ENCODE measurements at places on chromosomes 11 and 22. TPM values are rescaled to one million over a fixed set of nuclear protein-coding genes. Genes with fewer than 3 reads are reported as not detected.

DNA sequence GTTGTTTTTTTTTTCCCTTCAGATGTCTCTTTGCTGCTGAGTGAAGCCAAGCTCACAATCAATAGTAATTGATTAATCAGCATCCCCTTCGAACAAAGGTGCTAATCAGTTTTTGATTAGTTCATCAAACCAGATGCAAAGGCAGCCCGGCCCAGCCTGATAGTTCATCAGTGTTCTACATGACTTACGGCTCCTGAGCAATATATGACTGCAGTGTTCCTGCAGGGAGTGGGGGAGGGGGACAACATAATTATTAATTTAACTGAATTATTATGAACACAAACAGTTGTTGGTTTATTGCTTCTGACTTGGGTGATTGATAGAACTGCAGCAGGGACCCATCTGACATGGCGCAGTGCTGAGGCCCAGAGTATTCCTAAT is 315.3 kb downstream of the CADM1 start:
- no peak for DNase-seq
- H3K36me3 ChIP-seq: no peaks in the 10 kb centered on the region
- H3K4me1 ChIP-seq: no peaks in the 10 kb centered on the region
- H3K27ac ChIP-seq: no peak overlapping the region

DNA sequence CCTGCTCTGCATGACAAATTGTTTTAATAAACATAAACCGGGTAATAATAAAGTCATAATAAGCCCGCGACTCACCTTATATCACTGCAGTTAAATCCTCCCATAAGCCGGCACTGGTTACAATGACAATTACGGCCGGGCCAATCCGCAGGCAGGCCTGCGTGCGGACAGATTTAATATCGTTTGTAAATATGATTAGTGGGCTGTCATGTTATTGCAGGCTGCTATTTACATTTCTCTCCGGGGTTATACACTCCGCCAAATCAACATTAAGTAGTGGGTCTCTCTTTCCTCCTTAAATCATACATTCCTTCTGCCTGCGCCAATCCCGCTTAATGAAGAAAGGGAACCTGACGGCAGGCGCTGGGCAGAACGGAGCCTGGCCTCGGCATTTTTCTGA is 51.8 kb upstream of the LMO1 start:
- H3K27me3 ChIP-seq: no peaks in the 10 kb centered on the region
- no peak for DNase-seq
- no peak overlapping the region for H3K27ac ChIP-seq
- H3K4me1 ChIP-seq: no peaks in the 10 kb centered on the region

- H3K27ac ChIP-seq: no peak overlapping the region
- DNase-seq: no peak
- H3K27me3 ChIP-seq: no peaks in the 10 kb centered on the region
- no peaks in the 10 kb centered on the region for H3K4me1 ChIP-seq
- H3K36me3 ChIP-seq: no peaks in the 10 kb centered on the region
- no peak overlapping the region for H3K4me3 ChIP-seq
These were observed 418.7 kb upstream of the ANO5 start for GRCh38 chr11:21774212-21774611.

DNA sequence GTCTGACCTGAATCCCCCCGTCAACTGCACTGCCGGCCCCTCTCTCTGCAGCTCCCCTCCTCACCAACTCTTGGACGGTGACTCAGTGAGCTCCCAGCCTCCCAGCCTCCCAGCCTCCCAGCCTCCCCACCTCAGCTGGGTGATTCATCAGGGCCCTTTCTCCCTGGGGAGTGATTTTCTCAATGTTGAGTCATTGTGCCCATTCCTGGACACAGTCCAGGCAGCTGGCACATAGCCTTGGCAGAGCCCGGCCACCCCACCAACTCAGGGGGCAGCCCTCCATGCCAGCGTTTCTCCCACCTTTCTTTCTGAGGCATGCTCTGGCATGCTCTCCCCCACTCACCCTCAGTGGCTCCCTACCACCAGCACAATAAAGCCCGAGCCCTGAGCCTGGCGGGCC is 30.7 kb downstream of the PDE2A start:
- no peak overlapping the region for H3K27ac ChIP-seq
- H3K27me3 ChIP-seq: no peaks in the 10 kb centered on the region
- no peak for DNase-seq
- no peak overlapping the region for H3K4me3 ChIP-seq

- no peaks in the 10 kb centered on the region for H3K27me3 ChIP-seq
- H3K36me3 ChIP-seq: no peaks in the 10 kb centered on the region
- no peaks in the 10 kb centered on the region for H3K4me1 ChIP-seq
These were observed 228.2 kb upstream of the BLID start for GRCh38 chr11:122344215-122344614.

GRCh38 chr11:93921695-93922468 is 71.5 kb upstream of the VSTM5 start:
- no peak for DNase-seq
- H3K27me3 ChIP-seq: no peaks in the 10 kb centered on the region
- no peaks in the 10 kb centered on the region for H3K36me3 ChIP-seq
- H3K27ac ChIP-seq: no peak overlapping the region
- H3K4me1 ChIP-seq: no peaks in the 10 kb centered on the region

GRCh38 chr22:24105631-24106030 is 75.7 kb upstream of the SUSD2 start:
- H3K4me1 ChIP-seq: no peaks in the 10 kb centered on the region
- no peak overlapping the region for H3K27ac ChIP-seq
- H3K4me3 ChIP-seq: no peak overlapping the region
- DNase-seq: no peak
- H3K27me3 ChIP-seq: no peaks in the 10 kb centered on the region
- H3K36me3 ChIP-seq: no peaks in the 10 kb centered on the region

DNA sequence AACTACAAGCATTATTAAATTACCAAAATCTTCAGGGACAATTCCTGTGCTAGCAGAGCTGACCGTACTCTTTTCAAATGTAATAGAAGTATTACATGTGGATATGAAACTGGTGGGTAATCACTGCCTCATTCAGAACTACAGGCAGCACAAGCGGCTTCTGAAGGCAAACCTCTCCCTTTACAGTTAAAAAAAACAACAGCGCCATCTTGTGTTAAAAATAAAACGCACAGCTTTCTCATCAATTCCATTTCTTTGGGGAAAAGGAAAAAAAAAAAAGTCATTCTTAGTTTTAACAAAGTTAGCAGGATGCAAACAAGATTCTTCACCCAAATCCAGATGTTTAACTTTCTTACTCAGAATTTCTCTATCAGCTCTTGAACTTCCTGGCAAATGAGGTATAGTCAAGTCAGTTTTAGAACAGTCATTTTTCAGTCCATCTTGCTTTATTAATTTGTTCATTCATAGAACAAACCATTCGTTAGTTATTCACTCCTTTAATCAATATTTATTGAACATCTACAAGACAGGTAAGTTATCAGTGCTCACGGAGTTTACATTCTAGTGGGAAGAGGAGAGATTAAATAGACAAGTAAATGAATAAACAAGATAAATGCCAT is 331.8 kb upstream of the MPPED2 start:
- no peak for DNase-seq
- no peaks in the 10 kb centered on the region for H3K27me3 ChIP-seq
- no peak overlapping the region for H3K4me3 ChIP-seq
- no peak overlapping the region for H3K27ac ChIP-seq

DNA sequence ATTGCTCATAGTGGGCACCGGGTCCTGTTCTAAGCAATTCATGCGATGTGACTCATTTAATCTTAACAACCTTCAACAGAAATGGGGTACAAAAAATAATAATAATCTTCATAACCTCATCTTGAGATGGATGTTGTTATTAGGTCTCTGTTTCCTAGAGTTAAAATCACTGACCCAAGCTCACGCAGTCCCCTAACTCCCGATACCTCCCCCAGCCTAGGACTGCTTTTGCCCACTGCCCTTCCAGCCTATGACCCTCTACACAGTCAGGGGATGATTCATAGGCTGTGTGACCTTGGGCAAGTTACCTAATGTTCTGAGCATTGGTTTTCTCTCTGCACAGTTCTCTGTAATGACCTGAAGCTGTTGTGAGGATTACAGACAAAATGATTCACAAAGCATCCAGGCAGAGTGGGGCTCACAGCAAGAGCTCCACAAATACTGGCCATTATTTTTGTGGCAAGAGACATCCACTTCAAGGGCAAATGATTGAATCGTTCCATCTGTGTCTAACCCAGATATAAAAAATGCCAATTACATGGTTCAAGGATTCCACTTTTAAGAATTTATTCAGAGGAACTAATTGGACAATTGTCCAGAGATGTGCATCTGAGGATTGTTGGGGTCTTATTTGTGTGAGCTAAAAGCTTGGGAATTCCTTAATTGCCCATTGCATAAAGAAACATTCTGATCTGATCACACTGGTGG is 20.0 kb downstream of the MTFP1 start:
- no peak overlapping the region for H3K27ac ChIP-seq
- no peaks in the 10 kb centered on the region for H3K36me3 ChIP-seq
- H3K4me3 ChIP-seq: no peak overlapping the region
- peaks cover 4% of the 10 kb centered on the region for H3K27me3 ChIP-seq
- no peaks in the 10 kb centered on the region for H3K4me1 ChIP-seq

- H3K36me3 ChIP-seq: no peaks in the 10 kb centered on the region
- no peak overlapping the region for H3K4me3 ChIP-seq
- no peak for DNase-seq
- H3K27ac ChIP-seq: no peak overlapping the region
- no peaks in the 10 kb centered on the region for H3K27me3 ChIP-seq
These were observed 100.9 kb upstream of the USP47 start for GRCh38 chr11:11740836-11741235.

DNA sequence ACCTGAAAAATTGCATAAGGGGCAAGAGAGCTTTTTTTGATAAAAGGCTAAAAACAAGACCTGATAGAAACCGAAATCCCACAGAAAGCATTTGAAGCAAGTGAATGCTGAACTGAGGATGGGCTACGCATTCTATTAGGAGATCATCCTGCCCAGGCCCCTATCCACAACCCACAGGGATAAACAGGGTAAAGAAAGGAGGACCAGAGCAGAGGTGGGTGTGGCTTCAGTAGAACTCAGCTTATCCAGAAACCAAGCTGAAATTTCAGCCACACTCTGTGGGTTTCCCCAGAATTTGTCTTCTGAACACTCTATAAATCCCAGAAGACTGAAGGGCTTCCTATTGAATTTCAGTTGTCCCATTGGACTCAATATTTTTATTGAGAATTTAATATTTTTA is 195.1 kb downstream of the ETS1 start:
- no peaks in the 10 kb centered on the region for H3K4me1 ChIP-seq
- H3K27ac ChIP-seq: no peak overlapping the region
- no peaks in the 10 kb centered on the region for H3K27me3 ChIP-seq
- no peak for DNase-seq
- H3K4me3 ChIP-seq: no peak overlapping the region
- no peaks in the 10 kb centered on the region for H3K36me3 ChIP-seq

GRCh38 chr22:33299245-33299956 is 241.2 kb upstream of the SYN3 start:
- H3K27me3 ChIP-seq: no peaks in the 10 kb centered on the region
- no peaks in the 10 kb centered on the region for H3K4me1 ChIP-seq
- H3K36me3 ChIP-seq: no peaks in the 10 kb centered on the region
- DNase-seq: no peak

DNA sequence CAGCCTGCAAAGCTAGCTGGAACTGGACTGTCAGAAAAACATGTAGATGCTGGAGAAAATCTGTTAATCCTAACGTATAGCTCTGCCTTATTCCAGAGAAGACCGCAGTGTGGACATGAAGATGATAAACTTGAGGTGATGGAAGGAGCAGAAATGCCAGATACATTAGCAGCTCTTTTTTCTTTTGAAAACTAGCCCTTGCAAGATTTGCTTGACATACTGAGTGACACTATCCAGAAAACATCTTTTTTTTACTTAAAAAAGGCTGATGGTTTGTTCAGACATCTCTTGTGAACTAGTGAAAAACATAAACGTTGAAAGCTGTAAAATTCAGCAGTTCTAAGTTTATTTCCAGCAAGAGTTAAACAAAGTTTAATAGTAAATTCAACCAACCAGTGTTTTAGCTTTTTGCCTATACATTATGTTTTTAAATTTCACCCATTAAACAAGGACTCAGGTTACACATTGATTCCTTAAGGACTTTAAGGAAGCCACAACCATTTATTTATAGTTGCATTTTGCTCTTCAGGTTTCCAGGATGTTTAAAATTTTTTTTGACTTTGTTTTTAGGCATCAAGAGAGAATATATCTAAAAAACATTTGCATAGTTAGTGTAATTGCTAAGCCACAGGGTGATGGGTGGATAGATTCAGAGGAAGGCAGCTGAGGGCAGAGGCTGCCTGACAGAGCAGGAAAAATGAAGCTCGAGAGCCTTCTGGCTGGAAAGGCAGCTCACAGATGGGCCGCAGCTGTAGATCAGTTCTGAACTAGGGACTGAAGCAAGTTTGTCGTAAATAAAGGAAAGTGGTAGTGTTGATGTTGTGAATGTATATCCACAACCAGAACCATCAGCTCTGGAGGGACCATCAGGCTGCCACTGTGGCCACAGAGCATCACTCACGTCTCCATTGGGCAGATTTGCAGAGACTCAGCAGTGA is 9.5 kb downstream of the SNAP29 start:
- no peaks in the 10 kb centered on the region for H3K4me1 ChIP-seq
- DNase-seq: no peak
- H3K4me3 ChIP-seq: no peak overlapping the region
- no peaks in the 10 kb centered on the region for H3K36me3 ChIP-seq

DNA sequence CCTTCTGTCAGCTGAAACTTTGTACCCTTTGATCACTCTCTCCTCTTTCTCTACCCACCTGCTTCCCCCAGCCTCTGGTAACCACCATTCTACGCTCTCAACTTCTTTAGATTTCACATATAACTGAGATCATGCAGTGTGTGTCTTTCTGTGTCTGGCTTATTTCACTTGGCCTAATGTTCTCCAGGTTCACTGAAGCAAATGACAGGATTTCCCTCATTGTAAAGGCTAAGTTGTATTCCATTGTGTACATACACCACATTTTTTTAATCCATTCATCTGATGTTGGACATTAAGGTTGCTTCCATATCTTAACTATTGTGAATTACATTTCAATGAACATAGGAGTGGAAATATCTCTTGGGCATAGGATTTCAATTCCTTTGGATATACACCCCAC is 207.6 kb downstream of the MIAT start:
- H3K27me3 ChIP-seq: no peaks in the 10 kb centered on the region
- no peak overlapping the region for H3K27ac ChIP-seq
- no peak overlapping the region for H3K4me3 ChIP-seq
- DNase-seq: no peak
- no peaks in the 10 kb centered on the region for H3K36me3 ChIP-seq
- H3K4me1 ChIP-seq: no peaks in the 10 kb centered on the region

- no peak overlapping the region for H3K4me3 ChIP-seq
- H3K4me1 ChIP-seq: no peaks in the 10 kb centered on the region
- H3K36me3 ChIP-seq: no peaks in the 10 kb centered on the region
- H3K27me3 ChIP-seq: no peaks in the 10 kb centered on the region
These were observed 9.1 kb downstream of the TIMP3 start for GRCh38 chr22:32810555-32811133.

DNA sequence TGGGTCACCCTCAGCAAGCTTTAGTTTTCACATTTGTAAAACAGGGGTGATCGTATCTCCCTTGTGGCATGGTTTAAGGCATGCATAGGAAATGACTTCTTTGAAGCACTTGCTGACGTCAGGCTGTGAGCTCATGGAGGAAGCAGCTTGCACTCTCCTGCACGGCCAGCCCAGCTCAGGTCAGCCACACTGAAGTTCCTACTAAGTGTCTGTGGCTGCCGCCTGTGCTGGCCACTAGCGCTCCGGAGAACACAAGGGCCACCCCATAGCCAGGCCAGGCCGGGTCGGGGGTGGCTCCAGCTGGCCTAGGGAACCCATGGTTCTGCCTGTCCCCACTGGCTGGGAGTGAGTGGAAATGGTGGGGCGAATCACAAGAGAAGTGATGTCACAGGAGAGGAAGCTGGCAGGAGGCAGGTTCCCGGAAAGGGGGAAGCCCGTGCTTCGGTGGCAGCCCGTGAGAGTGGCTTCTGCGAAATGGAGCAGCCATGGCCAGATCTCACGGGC is 28.2 kb downstream of the KCTD17 start:
- no peaks in the 10 kb centered on the region for H3K36me3 ChIP-seq
- H3K4me1 ChIP-seq: no peaks in the 10 kb centered on the region
- H3K27ac ChIP-seq: no peak overlapping the region

KCNJ5 gene
- total RNA-seq: not detected

PKP3 gene
- 1.5 TPM for total RNA-seq

RPLP2 gene
- 338 TPM for total RNA-seq

OR52E8 gene
- total RNA-seq: not detected
